Activated CD4-positive, alpha-beta T cell treated with anti-CD3 and anti-CD28 coated beads, Interleukin-2, Interleukin-4, amounts not matched to agents 100 ng/mL and 50 ng/mL, durations not matched to agents 16 hours and 8 hours (primary cell): ENCODE measurements at places on chromosomes 7 and 10.

GRCh38 chr10:131621784-131622624, 278.8 kb upstream of the PPP2R2D start:
- DNase-seq: no peak

GRCh38 chr10:121595351-121595805, 2.9 kb downstream of the FGFR2 start:
- no peak for DNase-seq

DNA sequence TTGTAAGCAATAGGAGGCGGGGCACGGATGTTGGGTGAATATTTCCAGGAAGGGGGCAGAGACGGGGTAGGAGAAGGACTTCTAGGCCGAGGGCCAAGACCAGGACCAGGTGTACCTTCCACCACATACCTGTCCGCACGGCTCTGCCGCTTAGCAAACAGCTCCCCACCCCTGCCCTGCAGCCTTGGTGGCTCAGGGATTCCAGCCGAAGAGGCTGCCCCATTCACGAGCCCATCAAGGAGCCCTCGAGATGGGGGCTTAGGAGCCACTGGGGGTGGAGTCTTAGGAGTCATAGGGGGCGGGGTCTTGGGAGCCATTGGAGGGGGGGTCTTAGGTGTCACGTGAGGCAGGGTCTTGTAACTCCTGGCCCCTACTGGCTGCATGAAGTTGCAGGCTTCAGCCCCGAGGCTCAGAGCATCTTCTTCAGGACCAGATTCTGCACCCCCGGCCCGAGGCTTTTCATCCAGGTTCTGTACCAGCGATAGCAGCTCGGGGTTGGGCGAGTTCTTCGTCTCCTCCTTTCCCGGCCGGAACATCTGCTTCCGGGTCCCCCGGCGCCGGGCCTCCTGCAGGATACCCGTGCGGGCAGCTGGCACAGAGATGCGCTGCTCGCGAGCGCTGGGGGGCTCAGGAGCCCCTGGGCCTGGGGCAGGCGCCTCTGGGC, 6.1 kb upstream of the MYOZ1 start:
- no peak for DNase-seq

DNA sequence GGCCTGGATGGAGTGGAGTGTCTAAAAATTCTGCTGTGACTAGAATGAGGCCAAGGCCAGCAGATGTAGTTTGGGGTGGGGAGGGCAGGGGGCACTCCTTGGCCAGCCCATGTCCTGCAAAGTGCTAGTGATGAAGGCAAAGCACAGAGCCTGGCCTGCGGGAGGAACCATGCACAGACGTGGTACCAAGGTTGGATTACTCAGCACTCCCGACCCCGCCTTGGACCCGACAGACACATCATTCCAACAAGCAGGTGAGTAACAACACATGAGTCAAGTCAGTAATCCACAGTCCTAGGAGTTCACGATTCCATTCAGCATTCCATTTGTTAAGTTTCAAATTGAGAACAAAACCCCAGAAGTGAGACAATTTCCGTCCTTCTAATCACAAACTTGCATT, 317.3 kb downstream of the TCERG1L start:
- no peak for DNase-seq

DNA sequence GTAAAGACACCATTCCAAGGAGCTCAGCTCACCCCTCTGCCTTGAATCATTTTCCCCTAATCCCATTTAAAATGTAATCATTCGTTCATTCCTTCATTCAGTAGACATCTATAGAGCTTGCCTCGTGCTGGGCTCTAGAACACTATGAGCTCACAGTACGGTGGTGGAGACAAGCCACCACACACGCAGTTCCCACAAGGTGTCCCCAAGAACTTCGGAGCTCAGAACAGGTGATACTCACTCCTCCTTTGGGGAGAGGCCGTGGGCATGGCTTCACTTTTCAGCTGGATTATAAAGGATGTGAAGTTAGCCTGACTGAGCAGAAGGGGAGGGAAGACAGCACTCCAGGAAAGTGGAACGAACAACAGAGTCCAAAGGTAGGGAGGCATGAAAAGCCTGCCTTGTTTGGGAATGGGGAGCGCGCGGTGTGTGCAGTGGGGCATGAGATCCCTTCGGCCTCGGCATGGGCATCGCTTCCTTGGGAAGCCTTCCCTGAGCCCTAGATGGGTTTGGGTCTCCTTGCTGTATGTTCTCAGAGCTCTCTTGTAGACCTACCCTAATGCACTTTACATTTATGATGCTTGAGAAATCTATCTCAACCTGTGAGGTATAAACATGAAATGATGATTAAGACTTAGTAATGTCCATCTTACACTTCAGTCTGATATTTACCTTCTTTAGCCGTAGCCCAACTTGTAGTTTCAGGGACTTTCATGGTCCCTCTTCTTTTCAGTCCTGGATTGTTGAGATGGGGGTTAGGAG, 809 bp upstream of the OGA start:
- DNase-seq: peak; percentile 38

GRCh38 chr10:13560597-13560996, 26.2 kb upstream of the PRPF18 start:
- DNase-seq: no peak

DNA sequence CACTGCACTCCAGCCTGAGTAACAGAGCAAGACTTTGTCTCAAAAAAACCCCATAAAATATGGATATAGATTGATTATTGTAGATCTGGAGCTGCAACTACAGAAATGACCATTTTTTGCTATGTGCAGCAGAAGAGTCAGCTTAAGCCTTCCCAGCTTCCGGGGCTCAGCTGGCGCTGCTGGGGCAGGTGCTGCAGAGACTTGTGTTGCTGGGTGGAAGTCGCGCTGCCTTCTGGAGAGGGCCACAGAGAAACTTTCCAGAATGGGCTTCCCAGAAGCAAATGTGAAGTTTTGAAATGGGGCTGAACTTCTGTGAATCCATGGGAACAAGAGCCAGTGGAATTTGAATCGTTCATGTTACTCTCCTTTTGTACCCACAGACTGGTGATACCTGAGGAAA, 37.3 kb upstream of the RSBN1L start:
- no peak for DNase-seq

GRCh38 chr10:99667108-99667751, 7.9 kb downstream of the ENTPD7 start:
- no peak for DNase-seq

GRCh38 chr7:18289788-18290187, 205.8 kb upstream of the HDAC9 start:
- DNase-seq: no peak

DNA sequence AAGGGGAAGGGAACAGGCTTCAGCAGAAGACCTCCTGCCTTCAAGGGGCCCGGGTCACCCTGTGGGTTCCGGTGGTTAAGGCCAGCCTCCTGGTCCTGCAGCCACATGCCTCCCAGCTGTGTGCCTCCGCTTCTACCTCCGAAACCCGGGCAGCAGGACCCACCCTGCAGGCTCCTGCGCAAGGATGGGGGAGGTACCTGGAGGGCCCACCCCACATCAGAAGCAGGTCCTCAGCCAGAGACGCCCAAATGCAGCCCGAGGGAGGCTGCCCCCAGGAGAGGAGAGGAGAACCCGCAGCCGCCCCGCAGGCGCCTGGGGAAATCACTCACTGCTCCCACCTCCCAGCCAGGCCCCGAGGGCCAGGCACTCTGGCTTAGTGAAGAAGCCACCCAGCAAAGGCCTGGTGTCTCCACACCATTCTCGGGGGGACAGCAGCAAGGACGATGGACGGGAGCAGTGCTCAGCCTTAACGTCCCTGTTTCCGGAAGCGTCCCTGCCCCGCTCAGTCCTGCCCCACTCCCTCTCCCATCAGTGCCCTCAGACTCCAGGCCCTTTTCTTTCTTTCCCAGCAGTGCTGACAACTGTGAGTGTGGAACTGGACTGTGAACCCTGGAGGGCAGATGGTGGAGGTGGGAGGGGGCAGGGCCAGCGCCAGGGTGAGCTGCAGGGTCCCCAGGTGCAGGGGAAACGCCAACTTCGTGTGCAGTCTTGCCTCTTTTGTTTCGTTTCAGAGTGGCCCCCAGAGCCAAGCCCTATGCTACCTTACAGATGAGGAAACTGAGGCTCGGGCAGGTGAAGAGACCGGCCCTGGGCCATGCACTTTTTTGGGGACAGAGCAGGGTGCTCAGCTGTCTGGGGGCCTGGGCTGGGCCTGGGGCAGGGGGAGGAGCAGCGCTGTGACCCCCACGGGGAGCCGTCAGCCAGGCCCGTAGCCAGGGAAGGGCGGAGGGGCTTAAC, 138.0 kb downstream of the FAM53B start:
- no peak for DNase-seq

DNA sequence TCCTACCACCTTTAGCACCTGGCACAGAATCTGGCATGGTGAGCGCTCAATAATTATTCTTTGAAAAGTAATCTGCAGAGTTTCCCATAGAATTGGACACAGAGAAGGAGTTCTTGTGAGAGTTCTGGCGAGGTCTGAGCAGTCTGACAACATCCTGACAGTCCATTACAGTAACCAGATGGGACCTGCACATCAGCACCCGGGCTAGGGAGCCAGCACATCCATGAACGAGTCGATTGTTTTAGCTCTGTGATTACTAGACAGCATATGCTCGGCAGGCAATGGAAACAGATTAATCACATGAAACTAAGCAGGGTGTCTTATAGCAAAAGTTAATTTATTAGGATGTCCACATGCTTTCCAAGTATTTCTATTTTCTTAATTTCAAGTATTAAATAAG, 96.7 kb downstream of the SEMA3D start:
- DNase-seq: no peak

DNA sequence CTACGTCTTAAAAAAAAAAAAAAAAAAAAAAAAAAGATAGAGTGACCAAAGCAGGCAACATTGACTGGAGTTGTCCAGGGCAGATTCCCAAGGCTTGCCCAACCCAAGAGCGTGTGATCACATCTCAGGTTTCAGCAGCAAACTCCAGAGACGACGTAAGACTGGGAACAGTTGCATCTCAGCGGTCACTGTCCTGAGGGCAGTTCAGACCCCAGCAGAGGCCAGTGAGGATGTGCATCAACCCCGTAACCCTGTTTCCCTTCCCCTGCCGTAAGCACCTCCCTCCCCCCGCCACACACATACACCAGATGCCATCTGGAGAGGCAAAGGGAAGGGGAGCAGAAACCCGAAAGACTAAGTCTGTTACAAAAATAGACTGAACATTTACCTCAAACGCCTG, 19.3 kb upstream of the TOMM7 start:
- no peak for DNase-seq

DNA sequence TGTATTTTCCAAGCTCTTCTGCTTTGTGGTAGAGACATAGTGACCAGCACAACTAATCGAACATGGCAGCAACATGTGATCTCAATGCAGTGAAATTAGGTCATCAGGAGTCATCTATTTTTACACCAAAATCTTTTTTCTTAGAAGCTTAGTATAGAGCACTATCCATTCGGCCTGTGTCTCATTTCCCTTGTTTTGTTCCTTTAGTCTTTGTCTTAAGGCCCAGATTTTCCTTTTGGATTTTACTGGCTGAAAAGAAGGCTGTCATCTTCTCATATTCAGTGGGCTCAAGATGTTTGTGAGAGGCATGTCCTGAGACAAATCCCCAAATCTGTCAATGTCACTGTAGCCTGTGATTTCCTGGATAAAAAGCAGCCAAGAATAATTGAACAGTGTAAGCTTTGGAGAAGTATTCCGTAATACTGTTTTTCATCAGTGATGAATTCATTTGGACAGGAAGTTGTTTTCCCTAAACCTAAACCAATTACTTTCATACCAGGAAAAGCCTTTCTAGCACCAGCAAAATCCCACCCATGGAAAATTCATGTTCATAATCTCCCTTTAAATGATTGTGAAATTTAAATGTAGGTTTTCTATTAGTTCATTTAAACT, 55.2 kb downstream of the MAGI2 start:
- DNase-seq: no peak

DNA sequence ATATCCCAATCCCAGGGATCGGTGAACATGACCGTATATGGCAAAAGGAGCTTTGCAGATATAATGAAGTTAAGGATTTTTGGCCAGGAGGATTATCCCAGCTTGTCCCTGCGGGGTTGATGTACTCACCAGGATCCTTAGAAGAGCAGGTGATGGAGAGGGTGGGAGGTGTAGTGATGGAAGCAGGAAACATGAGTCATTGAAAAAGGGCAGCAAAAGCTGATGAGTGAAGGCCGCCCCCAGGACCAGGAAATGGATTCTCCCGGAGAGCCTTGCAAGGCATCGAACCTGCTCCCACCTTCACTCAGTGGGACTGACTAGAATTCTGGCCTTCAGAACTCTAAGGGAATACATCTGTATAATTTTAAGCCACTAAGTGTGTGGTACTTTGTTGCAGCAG, 5.2 kb upstream of the NUPR2 start:
- DNase-seq: no peak

DNA sequence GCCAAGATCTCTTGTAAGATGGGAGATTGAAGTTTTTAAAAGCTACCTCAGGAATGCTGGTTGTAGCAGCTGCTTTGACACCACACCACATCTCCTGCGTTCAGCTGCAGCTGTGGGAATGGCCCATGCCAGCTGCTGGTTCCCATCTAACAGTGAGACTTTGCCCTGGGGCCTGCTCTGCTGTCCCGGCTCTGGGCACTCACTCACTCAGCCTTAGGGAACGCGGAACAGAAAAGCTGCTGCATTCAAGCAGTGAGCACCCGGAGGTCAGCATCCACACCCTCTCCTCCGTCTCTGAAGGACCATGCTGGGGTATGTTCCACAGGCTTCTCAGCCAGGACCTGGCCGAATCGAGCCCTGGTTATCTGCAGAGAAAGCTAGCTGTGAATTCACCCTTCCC, 197.1 kb upstream of the CXCL12 start:
- no peak for DNase-seq

DNA sequence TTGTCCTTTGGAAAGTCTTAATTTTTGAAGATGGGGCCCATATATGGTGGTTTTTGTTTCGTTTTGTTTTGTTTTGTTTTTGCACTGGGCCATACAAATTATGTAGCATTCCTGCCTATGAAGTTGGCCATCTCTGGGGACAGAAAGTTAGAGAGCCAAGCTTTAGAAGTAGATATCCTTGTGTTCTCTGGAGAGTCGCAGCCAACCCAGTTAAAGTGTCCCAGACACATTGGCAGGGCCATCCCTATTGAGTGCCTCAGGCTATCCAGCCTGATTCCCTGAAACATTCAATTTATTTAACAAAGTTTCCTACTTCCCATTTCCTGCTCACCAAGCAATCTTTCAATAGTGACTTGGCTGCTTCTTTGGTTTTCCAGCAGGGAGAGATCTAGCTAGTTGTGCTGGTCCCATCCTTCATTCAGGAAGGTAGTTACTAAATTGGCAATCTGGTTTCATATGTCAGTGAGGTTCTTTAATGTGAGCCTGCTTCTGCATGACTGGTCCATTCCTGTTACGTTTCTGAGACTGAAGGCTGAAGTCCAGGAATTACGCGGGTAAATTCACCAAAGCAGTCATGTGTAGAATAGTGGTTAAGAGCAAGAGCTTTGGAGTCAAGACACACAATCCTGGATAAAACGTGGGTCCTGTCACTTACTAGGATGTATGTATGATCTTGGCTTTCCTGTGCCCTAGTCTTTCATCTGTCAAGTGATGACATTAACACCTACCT, 49.3 kb upstream of the HBP1 start:
- DNase-seq: no peak

GRCh38 chr7:121099572-121099971, 111.1 kb downstream of the CPED1 start:
- DNase-seq: no peak

DNA sequence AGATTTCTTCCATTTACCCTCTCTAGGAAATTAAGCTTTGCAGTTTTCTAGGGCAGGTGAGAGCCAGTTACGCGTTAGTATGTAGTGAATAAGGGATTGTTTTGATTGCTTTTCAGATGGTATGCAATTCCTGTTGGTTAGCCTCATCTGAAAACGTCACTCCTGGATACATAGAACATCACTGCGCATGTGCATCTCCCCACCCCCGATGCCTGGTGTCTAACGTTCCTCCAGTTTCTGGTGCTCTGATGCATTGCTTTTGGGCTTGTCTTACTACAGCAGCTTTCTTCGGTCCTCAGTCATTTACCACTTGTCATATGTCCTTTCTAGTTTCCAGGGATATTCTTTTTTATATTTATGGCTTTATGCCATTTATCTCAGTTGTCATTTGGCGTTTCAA, 22.5 kb downstream of the MLLT10 start:
- DNase-seq: no peak
